Naive thymus-derived CD4-positive, alpha-beta T cell (primary cell): ENCODE measurements at places on chromosomes 7 and 10. TPM values are rescaled to one million over a fixed set of nuclear protein-coding genes. Genes with fewer than 3 reads are reported as not detected.

- DNase-seq = no peak
These were observed 40.7 kb upstream of the GJD4 start for GRCh38 chr10:35564341-35564968.

DNA sequence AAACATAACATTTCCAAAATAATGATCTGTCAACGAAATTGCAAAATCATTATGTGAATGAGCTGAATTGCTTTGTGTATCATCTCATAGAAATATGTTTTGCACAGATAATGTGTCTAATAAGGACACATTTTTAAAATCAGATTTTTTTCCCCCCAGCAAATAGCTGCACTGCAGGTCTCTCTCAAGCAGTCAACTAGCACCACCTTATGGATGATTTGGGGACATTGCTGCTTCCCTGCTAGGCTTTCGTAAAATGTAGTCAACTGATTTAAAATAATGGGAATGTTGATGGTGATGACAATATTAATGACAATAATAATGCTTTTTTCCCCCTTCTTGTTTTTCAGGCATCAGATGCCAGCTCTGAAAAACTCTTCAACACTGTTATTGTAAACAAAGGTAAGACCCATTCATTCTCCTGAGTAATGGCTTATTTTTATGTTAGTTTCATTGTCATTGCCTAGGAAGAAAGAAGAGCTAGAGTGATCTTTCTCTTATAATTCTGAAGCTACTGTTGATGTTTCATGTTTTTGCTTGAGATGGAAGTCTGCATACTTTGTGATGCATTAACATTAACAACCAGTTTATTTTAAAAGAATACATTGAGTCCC lies 433.6 kb upstream of the GALNT17 start:
- DNase-seq = no peak

DNA sequence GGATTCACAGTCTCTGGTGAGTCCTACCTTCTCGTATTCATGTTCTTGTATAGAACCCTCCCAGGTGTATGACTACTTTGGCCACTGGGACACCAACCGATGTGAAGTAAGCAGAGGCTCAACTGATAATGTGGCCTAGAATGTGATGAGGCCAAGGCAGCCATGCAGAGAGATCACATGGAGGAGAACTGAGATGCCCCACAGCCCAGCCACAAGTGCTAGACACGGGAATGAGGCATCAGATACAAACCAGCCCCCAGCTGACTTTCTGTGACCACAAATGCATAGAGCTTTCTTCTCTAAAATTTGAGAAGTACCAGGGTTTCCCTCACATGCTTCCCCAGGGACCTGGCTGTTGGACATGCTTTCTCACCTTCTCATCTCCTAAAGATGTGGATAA lies 375.7 kb downstream of the CCSER2 start:
- no peak for DNase-seq

DNA sequence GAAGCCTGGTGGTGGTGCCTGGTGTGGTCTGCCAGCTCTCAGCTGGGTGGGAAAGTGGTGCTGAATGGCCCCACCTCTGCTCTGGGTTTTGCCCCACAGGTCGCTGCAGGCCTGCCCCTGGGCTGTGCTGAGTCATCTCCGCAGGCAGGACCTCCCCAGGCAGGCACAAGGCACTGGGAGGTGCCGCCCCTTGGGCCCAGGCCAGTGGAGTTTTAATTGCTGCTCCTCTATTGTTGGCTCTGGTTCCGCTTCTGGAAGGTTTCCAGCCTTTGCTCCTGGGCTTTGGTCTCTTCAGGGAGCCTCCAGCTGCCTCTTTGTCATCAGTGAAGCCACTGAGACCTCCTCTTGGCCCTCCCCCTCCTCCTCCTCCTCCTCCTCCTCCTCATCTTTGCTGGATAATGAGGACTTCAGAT lies 180.3 kb upstream of the GRB10 start:
- DNase-seq = no peak

DNA sequence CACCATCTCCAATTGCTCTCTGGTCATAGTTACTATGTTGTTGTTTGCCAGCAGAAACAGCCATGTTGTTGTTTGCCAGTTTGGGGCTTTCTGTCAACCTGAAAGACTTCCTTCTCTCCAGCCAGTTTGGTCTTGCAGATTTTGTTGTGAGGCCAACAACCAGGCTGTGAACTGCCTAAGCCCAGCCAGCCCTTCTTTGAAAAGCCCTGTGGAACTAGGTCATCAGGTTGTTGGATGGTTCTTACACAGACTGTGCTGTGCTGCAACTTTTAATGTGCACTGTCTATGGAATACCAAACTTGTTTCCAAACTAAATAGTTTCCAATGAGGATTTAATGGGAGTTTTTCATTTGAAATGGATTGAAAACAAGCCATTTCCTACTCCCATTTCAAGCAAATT lies 592.7 kb upstream of the GALNT17 start:
- no peak for DNase-seq

- no peak for DNase-seq
These were observed 63.0 kb downstream of the TCERG1L start for GRCh38 chr10:131248376-131249165.

GRCh38 chr10:24715246-24715769 lies 8.4 kb downstream of the ARHGAP21 start:
- no peak for DNase-seq

DNA sequence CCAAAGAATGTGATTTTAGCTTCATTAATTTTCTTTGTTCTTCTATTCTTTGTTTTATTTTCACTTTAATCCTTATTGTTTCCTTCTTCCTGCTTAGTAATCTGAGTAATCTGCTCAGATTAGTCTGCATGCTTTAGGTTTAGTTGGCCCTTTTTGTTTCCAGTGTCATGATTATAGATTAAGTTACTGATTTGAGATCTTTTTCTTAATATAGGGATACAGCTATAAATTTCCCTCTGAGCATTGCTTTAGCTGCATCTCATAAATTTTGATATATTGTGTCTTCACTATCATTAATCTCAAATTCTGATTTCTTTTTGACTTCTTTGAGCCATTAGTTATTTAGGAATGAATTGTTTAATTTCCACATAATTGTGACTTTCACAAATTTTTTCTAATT lies 6.2 kb downstream of the NET1 start:
- DNase-seq = no peak

DNA sequence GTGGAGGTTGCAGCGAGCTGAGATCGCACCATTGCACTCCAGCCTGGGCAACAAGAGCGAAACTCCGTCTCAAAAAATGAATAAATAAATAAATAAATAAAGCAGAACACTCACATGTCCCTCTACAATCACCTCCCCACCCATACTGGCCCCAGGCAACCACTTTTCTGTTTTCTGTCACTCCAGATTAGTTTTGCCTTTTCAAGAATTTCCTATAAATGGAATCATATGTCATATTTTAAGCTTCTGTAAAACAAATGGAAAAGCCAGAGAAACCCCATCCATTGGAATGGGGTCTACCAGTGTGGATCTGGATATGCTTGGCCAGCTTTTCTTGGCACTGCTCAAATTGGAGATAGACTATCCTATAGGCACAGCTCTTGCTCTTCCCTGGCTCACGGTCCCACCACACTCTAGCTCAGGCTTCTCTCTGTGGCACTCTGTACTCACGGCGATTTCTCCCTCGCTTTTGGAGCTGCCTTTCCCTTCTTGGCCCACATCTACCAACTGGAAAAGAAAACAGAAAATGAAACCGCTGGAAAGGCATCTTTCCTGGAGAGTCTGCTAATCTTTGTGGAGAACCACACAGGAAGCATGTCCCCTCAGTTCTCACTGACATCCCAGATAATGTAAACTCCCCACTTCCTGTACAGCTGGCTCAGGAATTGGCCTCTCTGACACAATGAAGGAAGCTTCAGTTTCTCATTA lies 210.1 kb downstream of the JCAD start:
- no peak for DNase-seq

DNA sequence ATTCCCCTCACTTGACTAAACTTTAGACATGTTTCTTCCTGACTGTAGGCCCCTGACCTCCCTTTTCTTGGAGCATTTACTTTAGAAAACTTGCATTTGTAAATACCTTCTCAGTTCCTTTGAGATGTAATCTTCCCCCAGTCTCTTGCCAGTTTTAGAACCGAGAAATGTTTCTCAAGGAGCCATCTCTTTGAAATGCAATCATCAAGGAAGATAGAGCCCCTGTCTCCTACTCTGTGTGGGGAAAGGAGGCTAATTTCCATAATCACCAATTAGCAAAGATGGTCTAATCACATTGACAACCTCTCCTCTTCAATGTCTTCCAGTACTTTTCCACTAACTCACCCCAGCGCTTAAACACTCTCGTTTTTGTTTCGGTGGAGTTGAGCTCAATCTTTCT lies 70.0 kb upstream of the SMIM30 start:
- no peak for DNase-seq

GRCh38 chr7:83321011-83321410 lies 158.3 kb upstream of the PCLO start:
- DNase-seq = no peak

DNA sequence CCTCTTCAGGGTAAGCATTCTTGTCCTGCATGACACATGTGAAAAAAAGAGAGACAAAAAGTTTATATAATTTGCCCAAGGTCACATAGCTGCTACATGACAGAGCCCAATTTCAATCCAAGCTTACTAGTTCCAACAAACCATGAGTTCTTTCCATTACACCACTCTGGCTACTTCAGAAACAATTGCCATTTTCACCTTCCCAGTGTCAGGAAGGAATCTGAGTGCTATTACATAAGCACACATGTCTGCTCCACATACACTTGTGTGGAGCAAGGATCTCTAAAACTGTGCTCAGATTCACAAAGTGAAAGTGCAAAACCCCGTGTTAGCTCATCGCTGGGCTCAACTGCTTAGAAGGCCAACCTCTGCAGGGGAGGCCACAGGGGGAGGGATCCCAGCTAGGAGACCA lies 356.2 kb upstream of the NFE2L3 start:
- DNase-seq = no peak

DNA sequence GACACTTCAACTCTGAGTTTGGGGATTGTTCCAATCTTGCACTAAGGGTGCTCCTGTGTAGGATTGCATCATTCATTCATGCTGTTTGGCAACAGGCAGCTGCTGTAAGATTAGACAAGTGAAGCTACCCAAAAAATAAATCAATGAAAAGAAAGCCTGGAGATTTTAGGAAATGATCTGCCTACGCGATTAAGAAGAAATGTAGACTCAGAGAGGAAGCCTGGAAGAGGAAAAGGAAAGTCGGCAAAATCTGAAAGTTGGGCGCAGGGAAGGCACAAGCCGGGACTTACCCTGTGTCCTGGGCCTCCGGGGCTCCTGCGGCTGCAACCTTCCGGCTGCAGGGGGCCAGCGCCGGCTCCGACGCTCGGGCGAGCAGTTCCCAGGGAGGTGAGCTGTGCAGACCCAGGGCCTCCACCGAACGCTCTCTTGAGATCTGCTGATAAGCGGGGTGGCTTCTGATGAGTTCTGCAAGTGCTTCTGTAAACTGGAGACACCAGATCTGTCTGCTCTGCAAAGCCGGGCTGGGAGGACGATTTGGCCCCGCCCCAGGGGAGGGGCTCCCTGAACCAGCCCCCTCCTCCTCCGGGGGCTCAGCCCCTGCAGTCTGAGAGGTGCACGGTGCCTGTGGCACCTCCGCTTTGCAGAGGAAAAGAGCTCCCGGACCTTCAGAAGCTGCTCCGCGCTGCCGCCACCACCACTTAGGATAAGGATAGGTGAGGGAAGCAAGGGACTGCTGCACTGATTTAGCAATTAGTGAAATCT lies 17.4 kb downstream of the PSPH start:
- peak; percentile 73 for DNase-seq

DNA sequence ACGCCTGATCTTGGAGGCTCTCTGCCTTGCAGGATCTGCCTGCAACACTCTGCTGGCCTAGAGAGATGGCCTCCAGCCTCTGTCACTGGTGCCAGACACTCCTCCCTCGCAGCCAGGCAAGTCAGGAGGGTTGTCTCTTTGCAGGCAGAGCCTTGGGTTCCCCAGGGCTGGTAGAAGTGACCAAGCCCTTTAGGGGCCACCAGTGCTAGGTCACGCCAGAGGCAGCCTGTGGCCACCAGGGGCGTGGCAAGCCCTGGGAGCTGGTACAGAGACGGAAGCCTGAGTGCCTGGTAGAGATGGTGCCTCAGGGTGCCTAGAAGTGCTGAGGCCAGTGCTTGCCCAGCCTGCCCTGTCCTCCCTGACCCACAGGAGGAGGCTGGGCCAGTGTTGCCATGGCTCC lies 9.1 kb downstream of the ADCYAP1R1 start:
- no peak for DNase-seq

DNA sequence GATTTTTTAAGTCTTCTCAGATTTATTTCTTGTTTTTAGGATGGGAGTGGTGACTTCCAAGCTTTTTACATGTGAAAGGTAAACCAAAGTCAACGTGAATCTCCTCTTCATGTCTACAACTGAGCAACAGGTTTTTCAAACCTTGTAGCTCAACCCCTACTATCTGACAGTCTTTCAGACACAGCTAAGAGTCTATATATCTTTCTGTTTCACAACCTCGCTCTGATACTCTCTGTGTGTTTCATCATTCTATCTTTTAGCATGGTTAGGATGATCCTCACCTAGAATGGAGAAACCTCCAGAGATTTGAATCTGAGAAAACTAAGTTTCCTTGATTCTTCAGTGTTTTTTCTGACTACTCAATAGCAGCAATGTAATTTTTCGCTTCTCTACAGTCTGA lies 96.1 kb downstream of the EPDR1 start:
- DNase-seq = no peak

DNA sequence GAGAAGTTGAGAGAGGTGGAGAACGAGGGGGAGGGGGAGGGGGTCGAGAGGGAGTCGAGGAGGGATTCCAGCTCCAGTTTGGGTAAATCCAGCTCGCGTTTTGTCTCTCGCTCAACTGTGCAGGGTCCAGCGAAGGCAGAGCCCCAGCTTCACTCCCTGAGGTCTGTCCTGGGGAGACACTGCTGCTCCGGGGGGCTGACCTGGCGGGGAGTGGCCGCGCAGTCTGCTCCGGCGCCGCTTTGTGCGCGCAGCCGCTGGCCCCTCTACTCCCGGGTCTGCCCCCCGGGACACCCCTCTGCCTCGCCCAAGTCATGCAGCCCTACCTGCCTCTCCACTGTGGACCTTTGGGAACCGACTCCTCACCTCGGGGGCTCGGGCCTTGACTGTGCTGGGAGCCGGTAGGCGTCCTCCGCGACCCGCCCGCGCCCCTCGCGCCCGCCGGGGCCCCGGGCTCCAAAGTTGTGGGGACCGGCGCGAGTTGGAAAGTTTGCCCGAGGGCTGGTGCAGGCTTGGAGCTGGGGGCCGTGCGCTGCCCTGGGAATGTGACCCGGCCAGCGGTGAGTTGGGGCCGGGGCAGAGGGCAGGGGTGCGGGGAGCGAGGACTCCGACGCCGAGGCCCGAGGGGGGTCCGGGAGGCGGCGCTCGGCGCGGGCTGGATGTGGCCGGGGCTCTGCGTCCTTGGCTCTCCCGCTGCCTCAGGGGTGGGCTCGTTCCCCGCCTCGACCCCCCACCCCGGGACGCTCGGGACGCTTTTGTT lies at the start of gene TET1:
TET1 (plus strand) TSS at position 152 of the 757 bp plus-strand sequence. CDS start 12,002 bp downstream, outside the sequence.
- DNase-seq = peak; percentile 10

GRCh38 chr7:46742601-46743000 lies 821.5 kb upstream of the IGFBP3 start:
- no peak for DNase-seq

- no peak for DNase-seq
These were observed 654.2 kb downstream of the REEP3 start for GRCh38 chr10:64175271-64175962.

Gene NMT2
- 43.8 TPM for polyA plus RNA-seq

Gene RARRES2
- not detected for polyA plus RNA-seq

Gene HKDC1
- polyA plus RNA-seq = 2.8 TPM

Gene MYOF
- not detected for polyA plus RNA-seq

Gene MKX
- not detected for polyA plus RNA-seq

Gene C1QL3
- polyA plus RNA-seq = not detected

Gene PLEKHS1
- not detected for polyA plus RNA-seq

Gene AOAH
- polyA plus RNA-seq = 13.9 TPM

Gene OR9A2
- polyA plus RNA-seq = not detected

Gene PBLD
- 0.72 TPM for polyA plus RNA-seq

Gene STAMBPL1
- polyA plus RNA-seq = 13.0 TPM
